ENCODE measurements at places on chromosomes 3 and 15. TPM values are rescaled to one million over a fixed set of nuclear protein-coding genes. Genes with fewer than 3 reads are reported as not detected.

DNAJA4 gene
- 4.9 TPM for polyA plus RNA-seq

KY gene
- polyA plus RNA-seq, result 1.1 TPM

CGNL1 gene
- 75.4 TPM for polyA plus RNA-seq

SAXO2 gene
- 26.3 TPM for polyA plus RNA-seq

SKOR1 gene
- not detected for polyA plus RNA-seq

ZNF620 gene
- polyA plus RNA-seq, result 8.3 TPM

PIGZ gene
- polyA plus RNA-seq, result 4.1 TPM

FETUB gene
- not detected for polyA plus RNA-seq

ARIH1 gene
- polyA plus RNA-seq, result 163 TPM

A4GNT gene
- polyA plus RNA-seq, result not detected

ACKR2 gene
- 3.6 TPM for polyA plus RNA-seq

GOLGA6L7 gene
- polyA plus RNA-seq, result 0.52 TPM

MYO5C gene
- 1.0 TPM for polyA plus RNA-seq

GP9 gene
- polyA plus RNA-seq, result not detected

MEX3B gene
- 3.8 TPM for polyA plus RNA-seq

GABRR3 gene
- polyA plus RNA-seq, result not detected

FGD5 gene
- polyA plus RNA-seq, result 0.59 TPM

NTRK3 gene
- 7.8 TPM for polyA plus RNA-seq

MFAP1 gene
- polyA plus RNA-seq, result 42.4 TPM

IL5RA gene
- polyA plus RNA-seq, result not detected

ETV5 gene
- polyA plus RNA-seq, result 29.3 TPM

C3orf85 gene
- polyA plus RNA-seq, result not detected

SLC7A14 gene
- polyA plus RNA-seq, result not detected

SPSB4 gene
- 57.0 TPM for polyA plus RNA-seq

TMEM108 gene
- 1.0 TPM for polyA plus RNA-seq

EPHB3 gene
- 142 TPM for polyA plus RNA-seq

GATA2 gene
- 22.7 TPM for polyA plus RNA-seq

RETNLB gene
- polyA plus RNA-seq, result not detected

CLDN18 gene
- polyA plus RNA-seq, result 0.69 TPM

PPM1L gene
- polyA plus RNA-seq, result 4.6 TPM

GMNC gene
- polyA plus RNA-seq, result not detected

SLC22A14 gene
- not detected for polyA plus RNA-seq

TMEM266 gene
- 0.10 TPM for polyA plus RNA-seq

SH3GL3 gene
- 52.4 TPM for polyA plus RNA-seq

SCG5 gene
- polyA plus RNA-seq, result 20.2 TPM

SLC6A20 gene
- polyA plus RNA-seq, result not detected

TRAT1 gene
- polyA plus RNA-seq, result not detected

SPINK8 gene
- not detected for polyA plus RNA-seq

GPR27 gene
- polyA plus RNA-seq, result 23.8 TPM

ENTPD3 gene
- polyA plus RNA-seq, result 1.1 TPM

AGBL1 gene
- polyA plus RNA-seq, result 0.05 TPM

RSRC1 gene
- polyA plus RNA-seq, result 24.8 TPM

HIGD2B gene
- polyA plus RNA-seq, result 0.99 TPM

CHAC1 gene
- 3.1 TPM for polyA plus RNA-seq

KCNMB3 gene
- polyA plus RNA-seq, result 0.54 TPM

CHMP2B gene
- polyA plus RNA-seq, result 60.2 TPM

ALG3 gene
- 69.1 TPM for polyA plus RNA-seq

OR5H1 gene
- polyA plus RNA-seq, result not detected

GPX1 gene
- 429 TPM for polyA plus RNA-seq

GUCA1C gene
- polyA plus RNA-seq, result not detected

C15orf62 gene
- polyA plus RNA-seq, result 2.8 TPM

FAM81A gene
- polyA plus RNA-seq, result 5.1 TPM

GRAMD2A gene
- polyA plus RNA-seq, result not detected

CCR5 gene
- polyA plus RNA-seq, result not detected

DCLK3 gene
- not detected for polyA plus RNA-seq

CSTA gene
- not detected for polyA plus RNA-seq

SEMA3B gene
- 20.6 TPM for polyA plus RNA-seq

MST1R gene
- 3.4 TPM for polyA plus RNA-seq

SLC26A6 gene
- polyA plus RNA-seq, result 68.1 TPM

All from cardiac muscle cell (in vitro differentiated cells and primary cell).